Lower lobe of right lung (tissue), 2 donors: ENCODE measurements at places on chromosomes 6 and 20. TPM values are rescaled to one million over a fixed set of nuclear protein-coding genes. Genes with fewer than 3 reads are reported as not detected.
A peak's percentile ranks its signal among the peaks of the same experiment; 100 is the strongest.

- no peak overlapping the region for H3K4me3 ChIP-seq
- H3K4me1 ChIP-seq, result peaks cover 5% of the 10 kb centered on the region
- H3K36me3 ChIP-seq, result no peaks in the 10 kb centered on the region
- H3K27me3 ChIP-seq, result no peaks in the 10 kb centered on the region
Measured at GRCh38 chr6:108737594-108738546, 110.4 kb upstream of the ARMC2 start.

DNA sequence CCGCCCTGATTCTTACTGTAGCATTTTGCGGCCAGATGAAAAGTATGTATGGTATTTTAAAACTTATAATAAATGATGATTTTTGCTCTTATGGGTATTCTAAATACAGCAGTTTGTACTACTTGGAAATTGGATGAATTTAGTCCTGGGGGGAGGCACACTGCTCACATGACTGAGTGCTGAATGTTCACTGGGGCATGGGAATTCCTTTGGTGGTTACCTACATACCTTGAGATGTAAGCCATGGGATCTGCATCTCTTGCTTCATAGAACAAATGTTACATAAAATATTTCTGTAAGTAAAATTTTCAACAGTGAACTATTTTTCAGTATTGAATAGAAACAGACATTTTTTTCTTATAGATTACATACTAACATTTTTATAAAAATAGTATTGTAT lies 71.1 kb downstream of the FIG4 start:
- no peaks in the 10 kb centered on the region for H3K27me3 ChIP-seq
- DNase-seq, result no peak
- no peak overlapping the region for H3K4me3 ChIP-seq
- H3K27ac ChIP-seq, result no peak overlapping the region
- peaks cover 20% of the 10 kb centered on the region for H3K36me3 ChIP-seq

GRCh38 chr6:20661721-20662120 lies 127.5 kb downstream of the CDKAL1 start:
- no peaks in the 10 kb centered on the region for H3K27me3 ChIP-seq
- H3K27ac ChIP-seq, result no peak overlapping the region
- H3K36me3 ChIP-seq, result no peaks in the 10 kb centered on the region
- no peak for DNase-seq
- no peak overlapping the region for H3K4me3 ChIP-seq
- H3K4me1 ChIP-seq, result no peaks in the 10 kb centered on the region

DNA sequence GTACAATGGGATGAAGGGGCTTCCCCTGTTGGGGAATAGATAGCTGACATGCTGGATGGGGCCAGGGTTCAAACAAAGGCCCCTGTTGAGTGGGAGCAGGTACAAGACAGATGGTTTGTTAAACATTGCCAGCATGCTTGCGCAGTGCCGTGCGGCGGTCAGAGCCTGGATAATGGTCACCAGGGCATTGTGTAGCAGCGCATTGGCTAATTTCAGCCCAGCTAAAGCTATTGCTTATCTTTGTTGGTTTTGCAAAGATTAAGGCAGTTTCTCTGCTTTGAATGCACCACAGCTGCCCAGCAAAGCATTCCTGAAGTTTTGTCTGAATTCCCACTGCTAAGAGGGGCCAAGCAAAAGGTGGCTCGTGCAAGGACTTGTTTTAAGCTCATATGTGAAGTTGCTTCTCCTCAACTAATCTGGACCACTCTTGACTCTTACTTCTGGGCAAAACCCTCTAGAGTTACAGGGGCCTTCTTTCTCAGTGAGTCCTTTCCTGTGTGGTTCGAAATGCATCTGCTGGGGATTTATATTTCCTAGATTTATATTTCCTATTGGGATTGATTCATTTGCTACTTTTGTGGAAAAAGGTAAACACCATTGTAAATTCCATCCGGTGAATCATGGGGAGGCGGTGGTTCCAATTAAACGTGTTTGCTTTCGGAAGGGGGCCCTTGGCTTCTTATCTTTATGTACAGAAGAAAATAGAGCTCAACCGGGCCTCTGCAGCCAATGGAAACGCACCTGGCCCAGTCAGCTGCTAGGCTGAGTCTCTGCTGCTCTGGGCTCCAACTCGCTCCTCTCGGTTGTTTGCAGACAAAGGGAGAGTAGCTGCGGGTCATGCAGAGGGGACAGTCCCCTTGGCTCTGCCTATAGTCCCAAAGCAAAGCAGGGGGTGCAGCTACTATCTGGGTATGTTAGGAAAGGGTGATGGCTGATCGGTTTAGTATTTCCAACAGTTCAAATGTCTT lies 72.1 kb downstream of the FOXA2 start:
- H3K4me3 ChIP-seq, result no peak overlapping the region
- peak; percentile 68 for DNase-seq
- peak overlapping the region; percentile 9 for H3K27ac ChIP-seq
- no peaks in the 10 kb centered on the region for H3K27me3 ChIP-seq
- no peaks in the 10 kb centered on the region for H3K36me3 ChIP-seq

GRCh38 chr6:163501439-163501838 lies 86.9 kb downstream of the QKI start:
- H3K27me3 ChIP-seq, result no peaks in the 10 kb centered on the region
- peaks cover 15% of the 10 kb centered on the region for H3K4me1 ChIP-seq
- H3K36me3 ChIP-seq, result no peaks in the 10 kb centered on the region
- no peak overlapping the region for H3K4me3 ChIP-seq
- DNase-seq, result no peak

GRCh38 chr20:64042054-64042781 lies 6.2 kb downstream of the C20orf204 start:
- no peak for DNase-seq
- peak overlapping the region; percentile 76 for H3K27ac ChIP-seq
- H3K4me1 ChIP-seq, result peaks cover 51% of the 10 kb centered on the region
- peak overlapping the region; percentile 58 for H3K4me3 ChIP-seq
- peaks cover 54% of the 10 kb centered on the region for H3K27me3 ChIP-seq

DNA sequence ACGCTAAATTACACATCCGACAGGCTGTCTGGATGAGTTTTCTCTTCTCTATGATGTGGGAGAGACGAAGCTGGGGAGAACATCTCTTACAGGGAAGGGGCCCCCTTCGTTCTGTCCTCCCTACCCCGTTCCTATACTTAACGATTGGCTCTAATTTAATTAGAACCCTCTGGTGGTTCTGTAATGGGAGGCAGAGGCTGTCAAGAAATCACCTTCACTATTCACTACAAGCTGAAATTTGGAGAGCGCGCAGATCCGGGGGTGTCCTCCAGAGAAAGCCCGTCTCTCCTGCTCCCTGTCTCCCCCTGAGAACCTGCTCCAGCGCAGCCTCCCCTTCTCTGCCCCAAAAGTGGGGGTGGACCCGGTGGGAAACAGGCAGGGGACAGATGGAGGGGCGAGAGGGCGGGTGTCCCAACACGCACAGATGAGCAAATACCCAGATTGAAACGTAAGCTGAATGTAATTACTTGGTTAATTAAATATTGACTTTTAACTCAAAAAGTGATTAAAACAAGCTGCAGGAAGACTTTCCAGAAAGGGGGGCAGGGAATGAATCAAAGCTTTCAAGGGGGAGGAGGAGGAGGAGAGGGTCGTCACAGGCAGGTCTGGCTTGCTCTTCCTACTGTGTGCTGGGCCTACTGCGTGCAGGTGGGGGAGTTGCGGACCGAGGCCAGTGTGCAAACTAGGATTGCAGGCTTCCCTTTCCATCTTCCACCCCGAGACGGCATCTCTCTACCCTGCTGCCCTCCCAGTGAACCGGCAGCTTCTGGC lies 1.3 kb downstream of the SULF2 start:
- no peak overlapping the region for H3K27ac ChIP-seq
- peaks cover 37% of the 10 kb centered on the region for H3K4me1 ChIP-seq
- no peak for DNase-seq
- H3K4me3 ChIP-seq, result peak overlapping the region; percentile 60

DNA sequence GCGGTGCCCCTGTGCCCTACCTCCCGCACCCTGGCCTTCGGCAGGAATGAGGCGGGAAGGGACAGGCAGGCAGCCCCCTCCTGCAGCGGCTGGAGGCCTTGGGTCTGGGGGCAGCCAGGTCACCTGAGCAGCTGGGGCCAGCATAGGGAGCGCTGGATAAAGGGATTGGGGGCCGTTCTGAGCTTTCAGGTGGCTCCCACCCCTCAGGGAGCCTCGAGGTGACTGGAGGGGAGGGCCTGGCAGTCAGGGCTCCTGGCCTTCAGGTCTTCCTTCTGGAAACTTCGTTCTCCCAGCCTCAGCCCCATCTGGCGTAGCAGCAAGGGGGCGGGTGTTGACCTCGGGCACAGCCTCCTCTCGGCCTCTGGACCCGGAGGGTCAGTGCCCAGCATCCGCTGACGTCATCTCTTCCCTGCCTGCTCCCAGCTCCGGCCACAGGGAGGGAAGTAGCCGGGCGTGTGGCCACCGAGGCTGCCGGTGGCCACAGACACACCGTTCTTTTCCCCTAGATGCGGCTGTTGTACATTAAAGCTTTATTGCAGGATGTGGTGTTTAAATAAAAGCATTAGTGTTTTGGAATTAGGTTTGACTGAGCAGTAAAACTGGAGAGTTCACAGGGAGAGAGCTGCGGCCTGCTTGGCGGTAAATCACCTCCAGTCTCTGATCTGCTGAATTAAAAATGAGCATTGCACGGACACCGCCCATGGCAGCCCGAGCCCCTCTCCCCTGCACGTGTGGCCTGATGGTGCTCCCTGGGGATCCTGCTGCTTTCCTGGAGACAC lies 80.0 kb upstream of the GATA5 start:
- no peak overlapping the region for H3K27ac ChIP-seq
- no peak for DNase-seq
- peaks cover 11% of the 10 kb centered on the region for H3K4me1 ChIP-seq
- H3K27me3 ChIP-seq, result peaks cover 79% of the 10 kb centered on the region

DNA sequence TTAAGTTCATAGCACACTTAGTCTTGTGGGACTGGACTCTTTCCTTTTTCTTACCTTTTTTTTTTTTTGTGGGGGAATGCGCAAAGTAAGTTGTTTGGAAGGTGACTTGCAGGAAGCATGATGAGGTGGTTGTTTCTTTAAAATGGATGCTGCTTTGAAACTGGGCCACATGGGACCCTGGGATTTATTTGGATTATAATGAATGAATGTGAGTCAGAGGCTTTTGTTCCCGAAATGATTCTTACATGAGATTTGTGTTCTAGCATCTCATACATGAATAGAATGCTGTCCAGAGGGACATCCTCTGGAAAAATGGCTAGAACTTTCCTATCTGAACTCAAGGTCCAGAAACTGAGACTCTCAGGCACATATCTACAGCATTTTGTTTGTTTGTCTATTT lies 236.6 kb upstream of the RNF24 start:
- no peaks in the 10 kb centered on the region for H3K36me3 ChIP-seq
- DNase-seq, result no peak
- no peak overlapping the region for H3K27ac ChIP-seq
- H3K4me1 ChIP-seq, result peaks cover 9% of the 10 kb centered on the region
- peaks cover 31% of the 10 kb centered on the region for H3K27me3 ChIP-seq

The BTNL2 gene
- total RNA-seq, result not detected

The OR2B6 gene
- not detected for total RNA-seq

The SAPCD1 gene
- total RNA-seq, result 1.2 TPM

The ALDH8A1 gene
- 0.86 TPM for total RNA-seq

The CENPW gene
- 7.1 TPM for total RNA-seq
